ENCODE measurements at places on chromosomes 1 and 21.

DNA sequence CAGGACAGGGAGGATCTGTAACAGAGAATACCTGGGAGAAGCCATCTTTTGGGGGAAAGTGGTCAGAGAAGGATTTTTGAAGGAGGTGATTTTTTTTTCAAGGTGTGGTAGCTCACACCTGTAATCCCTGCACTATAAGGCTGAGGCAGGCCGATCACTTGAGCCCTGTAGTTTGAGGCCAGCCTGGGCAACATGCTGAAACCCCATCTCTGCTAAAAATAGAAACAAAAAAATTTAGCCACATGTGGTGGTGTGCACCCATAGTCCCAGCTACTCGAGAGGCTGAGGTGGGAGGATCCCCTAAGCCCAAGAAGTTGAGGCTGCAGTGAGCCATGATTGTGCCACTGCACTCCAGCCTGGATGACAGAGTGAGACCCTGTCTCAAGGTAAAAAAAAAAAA is 67.4 kb upstream of the ARTN start:
- no peak for DNase-seq

GRCh38 chr1:11514366-11514765 is 35.4 kb downstream of the DISP3 start:
- DNase-seq = no peak

DNA sequence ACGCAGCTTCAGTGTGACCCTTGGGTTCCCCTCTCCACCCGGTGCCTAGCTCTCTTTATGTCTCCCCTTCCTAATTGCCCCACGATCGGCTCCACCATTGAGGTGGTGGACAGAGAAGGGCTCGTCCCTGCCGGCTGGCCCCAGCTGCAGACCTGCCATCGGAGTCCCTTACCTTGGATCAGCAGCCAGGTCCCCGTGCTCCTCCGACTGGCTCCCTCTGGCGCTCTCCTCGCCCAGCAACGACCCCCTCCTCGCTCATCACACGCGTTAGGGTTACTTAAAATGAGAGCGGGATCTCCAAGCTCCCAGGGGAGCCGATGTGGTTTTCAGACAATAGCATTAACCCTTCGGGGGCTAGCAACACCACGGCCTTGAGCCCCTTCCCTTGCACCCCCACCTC is 8.1 kb upstream of the ETV3L start:
- no peak for DNase-seq

DNA sequence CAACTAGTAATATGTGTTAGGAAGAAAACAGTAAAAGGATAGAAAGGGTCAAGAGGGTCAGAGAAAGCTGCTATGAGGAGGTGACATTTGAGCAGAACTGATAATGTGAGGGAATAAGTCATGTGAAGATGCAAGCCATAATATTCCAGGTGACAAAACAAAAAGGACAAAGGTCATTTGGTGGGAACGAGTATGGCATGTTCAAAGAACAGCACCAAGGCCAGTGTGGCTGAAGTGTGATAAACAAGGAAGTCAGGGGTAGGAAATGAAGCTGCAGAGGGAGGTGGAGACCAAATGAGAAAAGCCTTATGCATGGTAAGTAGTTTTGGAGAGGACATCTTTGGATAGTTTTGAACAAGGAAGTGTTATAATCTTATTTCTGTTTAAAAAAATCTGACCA is 46.7 kb downstream of the LPGAT1 start:
- no peak for DNase-seq

- DNase-seq = no peak
Observed at GRCh38 chr1:119320100-119320499, 48.5 kb upstream of the HAO2 start.

DNA sequence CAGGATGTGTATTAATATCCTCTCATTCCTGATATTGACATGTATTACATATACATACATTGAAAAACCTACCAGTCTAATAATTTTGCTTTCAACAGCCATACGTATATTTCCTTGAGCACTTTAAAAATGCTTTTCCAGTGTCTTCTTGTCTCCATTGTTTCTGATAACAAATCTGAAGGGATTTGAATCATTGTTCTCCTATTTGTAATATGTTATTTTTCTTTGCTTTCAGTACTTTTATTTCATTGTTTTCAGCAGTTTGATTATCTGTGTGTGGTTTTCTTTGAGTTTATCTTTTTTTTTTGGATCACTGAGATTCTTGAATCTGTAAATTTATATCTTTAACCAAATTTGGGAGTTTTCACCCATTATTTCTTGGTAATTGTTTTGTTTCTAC is 65.3 kb downstream of the RABGAP1L start:
- no peak for DNase-seq

DNA sequence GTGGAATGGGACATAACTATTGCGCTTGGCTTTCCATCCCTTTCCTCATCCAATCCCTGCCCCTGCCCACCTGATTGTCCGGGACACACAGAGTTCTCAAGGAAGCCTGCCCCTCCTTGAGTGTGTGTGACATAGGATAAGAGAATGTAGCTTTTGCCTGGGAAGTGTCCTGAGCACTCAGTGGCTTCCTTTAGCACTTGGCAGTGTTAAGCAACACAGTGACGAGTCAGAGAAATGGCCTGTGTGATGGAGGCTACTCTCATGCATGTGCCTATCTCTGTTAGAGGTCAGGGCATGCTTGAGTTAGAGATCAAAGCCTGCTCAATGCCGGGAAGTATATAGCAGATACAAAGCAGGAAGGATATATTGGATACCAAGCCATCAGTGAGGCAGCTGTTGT is 289.5 kb downstream of the SIPA1L2 start:
- no peak for DNase-seq

Data from eye (tissue), 1 donor.